ENCODE measurements at places on chromosomes 6 and 20.
A peak's percentile ranks its signal among the peaks of the same experiment; 100 is the strongest.

DNA sequence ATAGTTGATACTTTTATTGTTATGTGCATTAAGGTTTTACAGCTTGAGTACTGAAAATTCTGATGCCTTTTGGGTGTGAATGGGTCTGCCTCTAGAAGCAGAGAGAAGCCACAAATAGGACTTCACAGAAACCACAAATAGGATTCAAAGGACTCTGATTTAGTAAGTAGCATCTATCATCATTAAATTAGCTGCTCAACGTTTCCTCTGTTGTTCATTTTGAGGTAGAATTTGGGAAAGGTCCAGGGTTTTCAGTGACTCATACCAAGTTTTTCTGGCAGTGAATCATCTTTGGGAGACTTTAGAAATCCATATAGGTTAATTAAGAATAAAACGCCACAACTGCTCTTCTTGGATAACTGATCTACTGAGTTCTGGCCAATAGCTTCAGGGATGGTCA, 105.1 kb downstream of the PHF3 start:
- H3K27me3 ChIP-seq: no peaks in the 10 kb centered on the region
- H3K4me1 ChIP-seq: peaks cover 2% of the 10 kb centered on the region
- DNase-seq: no peak

GRCh38 chr6:127453845-127454619, 5.2 kb downstream of the KIAA0408 start:
- DNase-seq: no peak
- no peaks in the 10 kb centered on the region for H3K27me3 ChIP-seq
- H3K4me1 ChIP-seq: peaks cover 2% of the 10 kb centered on the region

DNA sequence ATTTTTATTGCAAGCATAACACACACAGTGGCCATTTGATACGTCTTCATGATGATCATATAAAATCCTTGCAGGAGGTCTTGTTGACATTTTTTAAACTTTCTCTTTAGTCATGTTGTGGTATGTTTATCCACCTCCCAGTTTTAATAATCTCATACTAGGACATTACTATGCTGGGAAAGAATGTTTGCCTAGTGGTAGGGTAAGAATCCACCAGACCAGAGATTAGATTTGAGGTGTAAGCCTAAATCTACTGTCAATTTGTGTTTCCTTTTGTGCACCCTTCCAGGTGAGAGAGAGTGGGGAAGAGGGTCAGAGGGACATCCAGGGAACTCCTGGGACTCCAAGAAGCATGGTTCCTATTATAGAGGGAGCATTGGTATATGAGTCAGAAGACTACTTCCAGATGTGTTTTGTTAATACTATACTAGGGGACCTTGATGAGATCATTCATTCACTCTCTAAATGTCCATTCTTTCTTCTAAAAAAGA, 298.3 kb upstream of the SASH1 start:
- H3K36me3 ChIP-seq: no peaks in the 10 kb centered on the region
- no peak overlapping the region for H3K27ac ChIP-seq
- no peaks in the 10 kb centered on the region for H3K27me3 ChIP-seq
- no peak overlapping the region for H3K4me3 ChIP-seq
- DNase-seq: no peak
- H3K4me1 ChIP-seq: no peaks in the 10 kb centered on the region

DNA sequence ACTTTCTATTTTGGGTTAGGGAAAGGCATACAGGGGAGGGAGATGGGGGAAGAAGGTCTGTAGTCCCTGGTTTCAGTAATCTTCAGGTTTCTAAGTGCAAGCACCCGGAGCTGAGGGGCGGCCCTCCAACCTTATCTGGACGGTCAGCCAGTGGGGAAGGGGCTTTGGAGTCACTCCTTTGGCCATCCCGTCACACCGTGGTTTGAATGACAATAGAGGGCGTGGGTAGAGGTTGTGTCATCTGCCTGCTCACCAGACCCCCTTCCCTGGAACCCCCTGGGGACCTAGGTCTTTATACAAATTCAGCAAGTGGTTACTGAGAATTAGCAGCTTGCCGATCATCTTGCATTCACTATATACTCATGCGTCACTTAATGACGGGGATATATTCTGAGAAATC, 29.1 kb downstream of the STK35 start:
- H3K4me1 ChIP-seq: peaks cover 42% of the 10 kb centered on the region
- no peaks in the 10 kb centered on the region for H3K27me3 ChIP-seq
- H3K27ac ChIP-seq: peak overlapping the region; percentile 87
- no peak overlapping the region for H3K4me3 ChIP-seq

GRCh38 chr20:56442389-56443365, 25.8 kb upstream of the RTF2 start:
- H3K4me1 ChIP-seq: peaks cover 30% of the 10 kb centered on the region
- no peak overlapping the region for H3K4me3 ChIP-seq
- H3K27me3 ChIP-seq: no peaks in the 10 kb centered on the region
- H3K36me3 ChIP-seq: peaks cover 2% of the 10 kb centered on the region
- DNase-seq: no peak

- peaks cover 28% of the 10 kb centered on the region for H3K4me1 ChIP-seq
- H3K4me3 ChIP-seq: no peak overlapping the region
- H3K36me3 ChIP-seq: peaks cover 2% of the 10 kb centered on the region
- H3K27ac ChIP-seq: peak overlapping the region; percentile 67
Measured at GRCh38 chr6:136274062-136274461, 15.6 kb downstream of the BCLAF1 start.

GRCh38 chr20:56447227-56447626, 21.2 kb upstream of the RTF2 start:
- no peaks in the 10 kb centered on the region for H3K27me3 ChIP-seq
- peak overlapping the region; percentile 24 for H3K27ac ChIP-seq
- H3K4me3 ChIP-seq: no peak overlapping the region
- peaks cover 12% of the 10 kb centered on the region for H3K4me1 ChIP-seq

GRCh38 chr6:55674672-55675071, 95.7 kb upstream of the HMGCLL1 start:
- H3K4me1 ChIP-seq: no peaks in the 10 kb centered on the region
- H3K27me3 ChIP-seq: no peaks in the 10 kb centered on the region
- DNase-seq: no peak
- H3K36me3 ChIP-seq: no peaks in the 10 kb centered on the region
- H3K4me3 ChIP-seq: no peak overlapping the region
